EL (cell line): ENCODE measurements at places on chromosomes 4 and X.

- DNase-seq = no peak
Measured at GRCh38 chr4:153028535-153028934, 92.4 kb downstream of the FHDC1 start.

DNA sequence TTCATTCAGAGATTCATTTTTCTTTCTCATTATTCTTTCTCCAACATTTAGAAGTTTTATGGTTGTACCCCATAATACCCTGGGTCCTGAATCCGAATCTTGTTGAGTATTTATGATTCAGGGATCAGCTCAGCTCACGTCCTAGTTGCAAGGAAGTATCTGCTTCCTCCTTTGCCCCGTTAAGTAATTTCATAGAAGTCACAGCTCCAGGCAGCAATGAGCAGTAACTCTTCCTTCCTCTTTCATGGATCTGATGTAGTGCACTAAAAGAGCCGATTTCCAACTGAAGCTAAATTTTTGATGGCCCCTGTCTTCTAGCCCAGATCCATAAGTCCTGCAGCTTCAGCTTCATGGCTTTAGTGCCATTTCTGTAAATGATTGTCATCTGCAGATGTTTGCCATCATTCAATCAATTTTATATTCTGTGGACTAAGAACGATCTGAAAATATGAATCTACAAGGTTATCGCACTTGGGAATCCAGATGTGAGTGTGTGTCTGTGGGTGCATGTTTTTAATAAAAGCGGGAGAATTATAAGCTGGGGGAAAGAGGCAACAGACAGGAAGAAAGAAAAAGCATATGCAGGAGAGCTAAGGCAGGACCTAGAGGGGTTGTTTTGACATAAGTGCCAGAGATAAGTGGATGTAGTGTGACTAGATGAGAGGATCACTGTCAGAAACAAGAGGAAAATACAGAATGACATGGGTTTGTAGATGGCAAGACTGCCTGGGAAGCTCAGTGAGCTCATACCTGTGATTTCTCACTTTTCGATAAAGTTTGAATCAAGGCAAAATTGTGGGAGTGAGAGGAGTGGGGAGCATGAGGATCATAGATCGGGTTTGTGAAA, 17.5 kb downstream of the VEGFD start:
- no peak for DNase-seq

DNA sequence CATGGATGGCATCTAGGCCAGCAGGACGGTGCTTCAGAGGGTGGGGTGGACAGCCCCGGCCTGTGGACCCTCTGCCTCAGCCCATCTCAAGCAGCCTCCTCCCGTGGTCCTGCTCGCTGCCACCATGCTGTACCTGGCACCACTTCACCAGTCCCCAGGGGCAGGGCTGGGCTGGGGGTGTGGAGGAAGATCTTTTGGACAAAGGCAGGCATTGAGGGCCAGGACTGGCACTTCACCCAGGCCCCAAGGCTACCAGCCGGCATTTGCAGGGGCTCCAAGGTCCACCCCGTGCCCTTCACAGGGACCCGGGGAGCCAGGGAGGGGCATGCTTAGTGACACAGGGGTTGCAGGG, 713 bp downstream of the PLXNB3 start:
- no peak for DNase-seq

GRCh38 chr4:106773076-106773905, 262.8 kb downstream of the DKK2 start:
- peak; percentile 61 for DNase-seq

DNA sequence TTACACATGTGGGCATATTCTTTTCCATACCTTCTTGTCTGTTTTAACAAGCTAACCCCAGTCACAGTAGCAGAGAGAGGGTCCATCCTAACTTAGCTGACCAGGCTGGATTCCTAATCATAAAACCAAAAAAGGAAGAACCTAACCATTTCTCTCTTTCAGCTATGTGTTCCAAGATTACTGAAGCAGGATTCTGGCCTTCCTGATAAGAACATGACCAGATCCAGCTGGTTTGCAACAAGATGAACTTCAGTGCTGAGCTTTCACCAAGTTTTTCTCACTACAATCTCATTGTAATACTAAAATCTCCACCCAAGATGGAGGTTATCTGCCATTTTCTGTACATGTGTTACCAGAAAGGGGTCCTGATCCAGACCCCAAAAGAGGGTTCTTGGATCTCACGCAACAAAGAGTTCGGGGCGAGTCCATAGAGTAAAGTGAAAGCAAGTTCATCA, 20.4 kb upstream of the UBA6 start:
- no peak for DNase-seq

GRCh38 chr4:55762819-55763218, 56.8 kb upstream of the EXOC1L start:
- no peak for DNase-seq

DNA sequence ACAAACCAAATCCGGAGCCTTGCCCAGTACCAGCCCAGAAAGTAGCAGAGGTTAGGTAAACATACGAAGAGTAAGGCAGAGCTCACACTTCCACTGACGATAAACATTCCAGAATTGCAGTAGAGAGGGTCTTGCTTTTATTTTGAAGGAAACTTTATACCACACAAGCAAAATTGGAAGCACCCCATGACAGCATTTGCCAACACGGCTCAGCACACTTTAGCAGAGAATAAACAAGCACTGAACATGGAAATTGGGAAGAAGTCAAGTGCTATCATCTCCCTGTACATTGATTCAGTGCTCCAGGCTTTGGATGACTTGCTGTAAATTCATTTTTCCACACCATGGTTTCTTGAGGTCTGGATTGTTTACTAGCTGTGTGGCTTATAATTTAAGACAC, 160.7 kb upstream of the FAM47C start:
- no peak for DNase-seq

GRCh38 chrX:53160297-53160983, 64.6 kb downstream of the KDM5C start:
- no peak for DNase-seq

DNA sequence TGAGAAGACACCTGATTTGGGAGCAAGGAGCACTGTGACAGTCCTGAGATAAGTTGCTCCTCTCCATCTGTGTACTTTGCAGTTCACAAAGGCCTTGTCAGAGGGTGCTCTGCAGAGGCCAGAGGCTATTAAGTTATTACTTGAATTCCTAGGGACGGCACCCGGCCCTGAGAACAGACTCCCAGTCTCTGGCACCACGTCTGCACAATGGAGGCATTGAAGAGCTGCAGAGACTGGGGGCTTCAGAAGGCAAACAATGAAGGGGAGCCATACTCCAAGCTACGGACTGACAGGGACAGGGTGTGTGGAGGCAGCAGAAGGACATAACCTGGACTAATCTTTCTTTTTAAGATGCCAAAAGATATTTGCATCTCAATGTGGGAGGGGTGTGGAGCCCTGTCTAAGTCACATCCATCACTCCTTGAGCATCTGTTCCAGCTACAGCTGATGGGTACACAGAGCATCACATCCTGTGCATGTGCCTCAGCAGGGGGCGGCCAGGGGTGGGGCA, 11.5 kb downstream of the RASGEF1B start:
- DNase-seq = no peak

GRCh38 chr4:138307319-138307718, 65.2 kb upstream of the SLC7A11 start:
- no peak for DNase-seq

- no peak for DNase-seq
Measured at GRCh38 chr4:102593147-102593546, 92.0 kb downstream of the NFKB1 start.

DNA sequence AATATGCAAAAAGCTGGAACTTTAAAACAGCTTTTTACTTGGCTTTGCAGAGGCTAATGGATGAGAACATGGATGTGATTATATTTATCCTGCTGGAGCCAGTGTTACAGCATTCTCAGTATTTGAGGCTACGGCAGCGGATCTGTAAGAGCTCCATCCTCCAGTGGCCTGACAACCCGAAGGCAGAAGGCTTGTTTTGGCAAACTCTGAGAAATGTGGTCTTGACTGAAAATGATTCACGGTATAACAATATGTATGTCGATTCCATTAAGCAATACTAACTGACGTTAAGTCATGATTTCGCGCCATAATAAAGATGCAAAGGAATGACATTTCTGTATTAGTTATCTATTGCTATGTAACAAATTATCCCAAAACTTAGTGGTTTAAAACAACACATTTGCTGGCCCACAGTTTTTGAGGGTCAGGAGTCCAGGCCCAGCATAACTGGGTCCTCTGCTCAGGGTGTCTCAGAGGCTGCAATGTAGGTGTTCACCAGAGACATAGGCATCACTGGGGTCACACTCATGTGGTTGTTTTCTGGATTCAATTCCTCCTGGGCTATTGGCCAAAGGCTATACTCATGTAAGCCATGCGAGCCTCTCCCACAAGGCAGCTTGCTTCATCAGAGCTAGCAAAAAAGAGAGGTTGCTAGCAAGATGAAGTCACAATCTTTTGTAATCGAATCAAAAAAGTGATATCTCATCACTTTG, 15.6 kb downstream of the TLR8 start:
- no peak for DNase-seq

DNA sequence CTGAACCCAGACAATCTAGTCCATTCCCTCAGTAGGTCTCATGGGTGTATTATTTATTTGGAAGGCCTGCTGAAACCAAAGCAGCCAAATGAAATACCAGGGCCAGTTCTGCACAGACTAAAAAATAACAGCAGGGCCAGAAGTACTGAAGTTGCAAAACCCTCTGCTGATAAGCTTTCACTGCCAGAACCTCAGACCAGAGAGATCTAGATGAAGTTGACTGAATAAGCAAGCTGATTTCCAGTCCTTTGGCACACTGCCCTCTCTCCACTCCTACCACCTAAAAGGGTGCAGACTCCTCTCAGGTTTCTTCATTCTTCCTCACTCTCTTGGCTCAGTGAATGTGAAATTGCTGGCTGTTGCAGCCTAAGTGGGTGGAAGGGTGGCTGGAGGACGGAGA, 276.7 kb upstream of the KLF3 start:
- no peak for DNase-seq
